ENCODE measurements at places on chromosomes 2 and 18. TPM values are rescaled to one million over a fixed set of nuclear protein-coding genes. Genes with fewer than 3 reads are reported as not detected.

The NYAP2 gene
- 0.07 TPM for polyA plus RNA-seq

The SETBP1 gene
- polyA plus RNA-seq = not detected

The SLC9A2 gene
- 3.7 TPM for polyA plus RNA-seq

The UGT1A4 gene
- not detected for polyA plus RNA-seq

The SNORC gene
- 1.9 TPM for polyA plus RNA-seq

The NFATC1 gene
- polyA plus RNA-seq = not detected

The GBX2 gene
- 0.09 TPM for polyA plus RNA-seq

The TMEM198 gene
- 2.0 TPM for polyA plus RNA-seq
